Osteoblast (primary cell): ENCODE measurements at places on chromosomes 16 and 17.
A peak's percentile ranks its signal among the peaks of the same experiment; 100 is the strongest.

DNA sequence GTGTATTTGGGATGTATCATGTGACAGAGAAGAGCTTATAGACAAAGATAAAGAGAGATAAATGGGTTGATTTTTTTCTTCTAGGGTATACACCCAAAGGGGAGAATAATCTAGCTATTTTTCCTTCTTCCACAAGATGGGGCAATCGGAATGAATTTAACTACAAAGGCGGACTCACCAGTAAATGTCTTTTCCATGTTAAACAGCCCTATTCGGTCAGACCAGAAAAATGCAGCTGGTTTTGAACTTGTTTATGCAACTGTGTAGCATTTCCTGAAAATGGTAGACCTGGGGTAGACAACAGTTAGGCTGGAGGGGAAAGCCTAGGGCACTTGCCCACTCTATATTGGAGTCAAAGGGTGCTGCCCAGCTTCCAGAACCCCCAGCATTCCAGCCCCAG lies 477.1 kb downstream of the TOX3 start:
- H3K27me3 ChIP-seq: no peaks in the 10 kb centered on the region
- H3K27ac ChIP-seq: no peak overlapping the region
- no peaks in the 10 kb centered on the region for H3K36me3 ChIP-seq
- no peak for DNase-seq

DNA sequence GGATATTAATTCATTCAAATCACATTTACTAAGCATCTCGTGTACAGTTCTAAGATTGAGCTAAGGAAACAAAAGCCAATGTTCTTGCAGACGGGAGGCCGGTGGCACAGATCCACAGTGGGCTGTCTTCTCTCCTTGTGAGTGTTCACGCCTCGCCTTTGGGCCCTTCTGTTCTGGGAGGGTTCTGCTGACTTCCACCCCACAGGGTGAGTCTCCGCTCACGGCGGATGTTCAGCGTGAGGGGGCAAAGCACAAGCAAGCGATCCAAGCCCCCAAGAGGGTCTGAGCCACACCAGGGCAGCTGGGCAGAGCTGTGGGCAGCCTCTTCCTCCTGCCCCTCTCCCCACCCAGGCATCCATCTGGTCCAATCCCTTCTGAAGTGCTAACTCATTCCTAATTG lies 84.3 kb upstream of the DOC2B start:
- H3K4me3 ChIP-seq: no peak overlapping the region
- H3K27ac ChIP-seq: no peak overlapping the region
- H3K27me3 ChIP-seq: no peaks in the 10 kb centered on the region
- no peaks in the 10 kb centered on the region for H3K36me3 ChIP-seq
- H3K4me1 ChIP-seq: peaks cover 3% of the 10 kb centered on the region

DNA sequence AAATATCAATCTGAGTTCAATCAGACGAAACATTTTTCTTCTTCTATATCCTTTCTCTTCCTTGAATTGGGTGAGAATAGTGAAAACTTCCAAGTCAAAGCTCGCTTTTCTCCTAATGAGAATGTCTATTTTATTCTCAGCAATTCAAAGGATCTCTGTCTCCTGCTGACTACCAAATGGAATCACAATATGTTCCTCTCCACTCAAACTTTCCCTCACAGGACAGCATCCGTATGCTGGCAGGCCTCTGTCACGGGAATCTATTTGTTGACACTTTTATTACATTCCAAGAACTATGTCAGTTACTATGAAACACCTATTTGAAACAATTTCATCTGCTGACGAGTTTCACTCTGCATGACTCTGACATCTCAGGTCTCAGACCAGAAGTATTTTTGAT lies 1196.6 kb downstream of the CDH11 start:
- H3K4me3 ChIP-seq: no peak overlapping the region
- no peaks in the 10 kb centered on the region for H3K36me3 ChIP-seq
- peaks cover 2% of the 10 kb centered on the region for H3K4me1 ChIP-seq
- DNase-seq: no peak
- H3K27ac ChIP-seq: no peak overlapping the region

DNA sequence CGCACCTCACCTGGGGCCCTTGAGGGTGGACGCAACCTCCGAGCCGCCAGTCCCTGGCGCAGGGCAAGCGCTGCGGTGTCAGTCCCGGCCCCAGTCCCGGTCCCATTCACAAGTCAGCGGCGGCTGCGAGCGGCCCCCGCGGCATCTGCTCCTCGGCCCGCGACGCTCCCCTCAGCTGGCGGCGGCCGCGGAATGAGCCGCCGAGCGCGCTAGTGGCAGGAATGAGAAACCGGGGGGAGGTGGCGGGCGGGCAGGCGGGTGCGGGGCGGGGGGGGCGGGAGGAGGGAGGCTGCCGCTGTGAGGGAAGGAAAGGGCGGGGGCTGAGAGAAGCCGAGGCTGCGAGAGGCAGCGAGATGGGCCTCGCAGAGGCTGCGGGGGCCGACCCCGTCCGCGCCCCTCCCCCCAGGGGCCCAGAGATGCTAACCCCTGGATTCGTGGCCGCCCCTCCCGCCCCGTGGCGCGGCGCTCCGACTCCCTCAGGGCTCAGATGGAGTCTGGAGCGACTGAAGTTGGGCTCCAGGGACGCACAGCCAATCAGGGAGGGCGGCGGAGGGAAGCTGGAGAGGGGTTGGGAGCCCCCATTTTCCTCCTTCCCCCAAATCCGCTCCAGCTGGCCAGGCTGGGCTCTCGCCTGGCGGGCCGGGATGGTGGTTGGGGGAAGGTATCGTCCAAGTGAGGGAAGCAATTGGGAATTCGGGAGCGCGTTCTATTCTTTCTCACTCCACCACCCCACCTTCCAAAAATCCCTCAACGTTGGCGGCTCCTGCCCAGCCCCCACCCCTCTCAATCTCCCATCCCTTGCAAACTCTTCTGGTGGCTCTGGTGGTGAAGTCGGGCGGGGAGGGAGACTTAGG lies at the start of gene CDH11:
Gene CDH11, minus strand, starts transcription at position 194 of the 854 bp plus-strand sequence. CDS start 117,194 bp downstream, outside the sequence.
- peak; percentile 93 for DNase-seq
- H3K27ac ChIP-seq: peak within 1 kb of the TSS; percentile 89
- H3K4me3 ChIP-seq: peak within 1 kb of the TSS; percentile 95
- peaks cover 50% of the 10 kb centered on the region for H3K4me1 ChIP-seq
- no peaks in the 10 kb centered on the region for H3K27me3 ChIP-seq

DNA sequence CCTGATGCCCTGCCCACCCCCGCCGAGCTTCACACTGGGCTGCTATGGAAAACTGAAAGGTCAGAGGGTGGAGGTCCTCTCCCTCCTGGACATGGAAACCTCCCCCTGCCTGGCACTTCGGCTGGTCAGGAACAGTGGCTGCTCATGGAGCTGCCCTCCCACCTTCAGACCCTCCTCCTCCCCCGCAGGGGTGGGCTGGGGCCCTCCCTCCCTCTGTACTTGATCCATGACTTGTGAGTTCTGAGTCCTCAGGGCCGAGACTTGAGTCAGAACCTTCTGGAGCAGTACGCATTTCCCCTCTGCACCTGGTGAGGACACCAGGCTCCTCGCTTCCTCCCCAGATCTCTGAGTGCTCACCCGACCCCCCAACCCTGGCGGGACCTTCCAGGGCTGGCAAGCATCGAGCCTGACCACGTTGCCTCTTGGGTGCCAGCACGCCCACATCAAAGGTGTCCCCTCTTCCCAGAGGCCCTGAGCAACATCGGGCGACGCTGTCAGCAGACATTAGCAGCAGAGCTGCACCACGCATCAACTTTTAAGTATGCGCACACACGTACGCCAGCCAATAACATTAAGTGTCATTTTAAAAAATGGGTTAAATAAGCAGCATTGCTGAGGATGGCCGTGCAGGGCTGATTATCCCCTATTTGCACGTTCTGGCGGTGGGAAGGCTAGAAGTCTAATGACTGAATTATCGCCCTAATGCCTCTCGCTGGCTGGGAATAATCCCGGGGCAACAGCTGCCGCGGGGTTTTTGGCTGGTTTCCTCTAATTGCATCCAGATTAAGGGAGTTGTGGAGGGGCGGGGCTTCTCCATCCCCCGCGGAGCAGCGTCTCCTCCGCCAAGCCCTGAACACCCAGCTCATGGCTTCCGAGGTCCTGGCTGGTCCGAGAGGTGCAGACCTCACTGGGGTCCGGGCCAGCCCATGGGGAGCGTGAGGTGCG lies 98.0 kb downstream of the TBC1D16 start:
- no peak overlapping the region for H3K27ac ChIP-seq
- H3K4me3 ChIP-seq: no peak overlapping the region
- peaks cover 14% of the 10 kb centered on the region for H3K4me1 ChIP-seq
- peaks cover 6% of the 10 kb centered on the region for H3K36me3 ChIP-seq
